Bronchus fibroblast of lung (primary cell): ENCODE measurements at places on chromosomes 5 and 9. TPM values are rescaled to one million over a fixed set of nuclear protein-coding genes. Genes with fewer than 3 reads are reported as not detected.

The MLANA gene
- not detected in 2 replicates for total RNA-seq

The TMEM232 gene
- total RNA-seq: 0.45 and 2.2 TPM in 2 replicates

The ERMP1 gene
- total RNA-seq: 4.0 and 5.0 TPM in 2 replicates

The GIN1 gene
- 2.1 and 3.9 TPM in 2 replicates for total RNA-seq

The SLC36A2 gene
- total RNA-seq: not detected in 2 replicates

The RNF180 gene
- 1.0 and 1.2 TPM in 2 replicates for total RNA-seq

The SHOC1 gene
- total RNA-seq: under 0.01 TPM in 1 of 2 replicates, not detected in the other

The AQP7 gene
- not detected in 2 replicates for total RNA-seq

The ARL14EPL gene
- total RNA-seq: 0.17 TPM in 1 of 2 replicates, not detected in the other

The CDKN2A gene
- 5.7 and 10.0 TPM in 2 replicates for total RNA-seq

The KLF9 gene
- 31.3 and 33.7 TPM in 2 replicates for total RNA-seq

The IGFBPL1 gene
- 0.34 TPM in 1 of 2 replicates, not detected in the other for total RNA-seq

The ARHGEF37 gene
- total RNA-seq: 0.34 and 0.45 TPM in 2 replicates

The UBE2QL1 gene
- not detected in 2 replicates for total RNA-seq

The CCNI2 gene
- total RNA-seq: not detected in 2 replicates

The ANKRD18B gene
- 0.17 and 0.74 TPM in 2 replicates for total RNA-seq

The TSPAN17 gene
- 22.2 and 25.9 TPM in 2 replicates for total RNA-seq

The IL33 gene
- total RNA-seq: 0.15 and 0.17 TPM in 2 replicates

The IRGM gene
- total RNA-seq: not detected in 2 replicates

The RANBP3L gene
- total RNA-seq: not detected in 2 replicates

The CDC20B gene
- not detected in 2 replicates for total RNA-seq

The TAF11L5 gene
- not detected in 2 replicates for total RNA-seq

The ANKRD31 gene
- total RNA-seq: under 0.01 TPM in 2 replicates

The NUDT12 gene
- total RNA-seq: 7.9 and 11.3 TPM in 2 replicates

The MEIKIN gene
- not detected in 2 replicates for total RNA-seq

The LCN9 gene
- total RNA-seq: not detected in 2 replicates

The CYSRT1 gene
- 0.74 and 1.2 TPM in 2 replicates for total RNA-seq

The ARID3C gene
- total RNA-seq: not detected in 2 replicates

The DELE1 gene
- total RNA-seq: 44.2 and 48.9 TPM in 2 replicates

The OR1J2 gene
- total RNA-seq: not detected in 2 replicates

The PCDHA8 gene
- total RNA-seq: not detected in 2 replicates

The ERAP2 gene
- 14.9 and 19.5 TPM in 2 replicates for total RNA-seq

The F2RL2 gene
- 8.3 and 9.1 TPM in 2 replicates for total RNA-seq

The TMEM215 gene
- total RNA-seq: not detected in 2 replicates

The MARCOL gene
- total RNA-seq: not detected in 2 replicates

The NME5 gene
- 0.84 and 1.6 TPM in 2 replicates for total RNA-seq

The ZDHHC21 gene
- 1.6 and 1.8 TPM in 2 replicates for total RNA-seq

The CDH12 gene
- total RNA-seq: not detected in 2 replicates

The CNTNAP3B gene
- total RNA-seq: 3.7 and 5.8 TPM in 2 replicates

The LRRC26 gene
- not detected in 2 replicates for total RNA-seq

The TTC23L gene
- under 0.01 TPM in 1 of 2 replicates, not detected in the other for total RNA-seq
